ENCODE measurements at places on chromosomes 12 and 14.

GRCh38 chr14:48333221-48333920, 658.0 kb upstream of the MDGA2 start:
- no peak for DNase-seq

GRCh38 chr14:93057586-93058280, 58.0 kb downstream of the ITPK1 start:
- DNase-seq, result no peak

DNA sequence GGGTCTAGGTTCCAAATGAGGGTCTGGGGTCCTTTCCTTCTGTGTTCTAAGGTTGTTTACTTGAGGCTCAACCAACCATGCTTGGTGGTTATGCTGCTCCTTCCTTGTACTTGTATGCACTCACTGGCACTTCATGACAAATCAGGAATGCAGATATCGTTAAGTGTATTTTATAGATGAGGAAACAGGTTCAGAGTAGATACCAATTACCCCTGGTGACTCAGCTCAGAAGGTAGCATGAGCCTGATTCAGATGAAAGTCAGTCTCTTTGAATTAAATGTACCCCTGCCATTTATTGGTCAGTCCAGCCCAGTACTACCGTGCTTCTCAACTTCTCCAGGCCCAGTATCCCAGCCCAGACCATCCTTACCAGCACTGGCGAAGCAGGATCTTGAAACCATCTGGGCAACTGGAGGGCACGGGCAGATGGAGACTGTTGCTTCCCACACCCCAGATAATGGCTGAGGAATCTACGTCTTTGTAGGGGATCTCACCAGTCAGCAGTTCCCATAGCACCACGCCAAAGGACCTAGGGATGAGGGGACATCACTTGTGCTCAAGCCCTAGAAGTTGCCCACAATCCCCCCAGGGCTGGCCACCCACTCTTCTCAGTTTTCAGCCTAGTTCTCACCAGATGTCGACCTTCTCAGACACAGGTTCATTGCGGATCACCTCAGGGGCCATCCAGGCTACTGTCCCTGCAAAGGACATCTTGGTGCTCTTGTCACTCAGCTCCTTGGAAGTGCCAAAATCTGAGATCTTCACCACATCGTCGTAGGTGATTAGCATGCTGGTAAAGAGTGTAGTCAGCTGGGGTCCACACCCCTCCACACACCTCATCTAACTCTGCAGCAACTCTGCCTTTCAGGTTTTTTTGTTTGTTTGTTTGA, 14.3 kb downstream of the MAP3K12 start:
- DNase-seq, result no peak

DNA sequence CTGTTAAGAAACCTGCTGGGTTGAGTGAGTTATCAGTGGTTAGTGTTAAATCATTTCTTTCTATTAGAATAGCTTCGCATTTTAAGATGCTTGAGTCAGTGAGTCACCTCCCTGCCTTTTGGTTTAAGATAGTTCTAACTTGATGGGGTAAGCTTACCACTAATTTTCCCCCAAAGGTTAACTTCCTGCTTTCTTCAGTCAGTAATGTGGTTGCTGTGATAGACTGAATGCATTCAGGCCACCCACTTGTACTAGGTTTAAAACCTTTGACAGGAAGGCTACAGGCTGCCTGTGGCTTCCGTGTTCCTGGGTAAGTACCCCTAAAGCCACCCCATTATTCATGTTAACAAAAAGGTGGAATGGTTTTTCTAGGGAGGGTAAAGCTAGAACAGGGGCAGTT, 25.3 kb downstream of the CLEC2A start:
- DNase-seq, result no peak

- DNase-seq, result peak; percentile 31
Measured at GRCh38 chr12:46303039-46303666, 34.3 kb upstream of the SLC38A1 start.

DNA sequence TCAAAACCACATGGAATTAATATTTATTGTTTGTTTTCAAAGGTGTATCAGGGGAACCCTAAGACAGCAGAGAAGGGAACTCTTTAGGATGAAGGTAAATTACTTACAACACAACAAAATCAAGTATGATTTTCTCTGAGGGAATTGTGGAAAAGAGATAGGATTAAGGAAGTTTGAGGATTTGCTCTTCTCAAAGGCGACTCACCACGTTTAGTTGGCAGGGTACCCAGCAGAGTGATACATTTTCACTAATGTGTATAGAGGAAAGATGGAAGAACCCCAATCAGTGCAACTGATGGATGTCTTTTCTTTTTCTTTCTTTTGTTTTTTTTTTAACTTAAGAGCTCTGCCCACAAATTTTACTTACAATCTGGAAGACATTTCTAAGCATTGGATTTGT, 499.2 kb downstream of the CCER1 start:
- DNase-seq, result no peak

GRCh38 chr12:60465060-60465459, 869.2 kb downstream of the SLC16A7 start:
- DNase-seq, result no peak

DNA sequence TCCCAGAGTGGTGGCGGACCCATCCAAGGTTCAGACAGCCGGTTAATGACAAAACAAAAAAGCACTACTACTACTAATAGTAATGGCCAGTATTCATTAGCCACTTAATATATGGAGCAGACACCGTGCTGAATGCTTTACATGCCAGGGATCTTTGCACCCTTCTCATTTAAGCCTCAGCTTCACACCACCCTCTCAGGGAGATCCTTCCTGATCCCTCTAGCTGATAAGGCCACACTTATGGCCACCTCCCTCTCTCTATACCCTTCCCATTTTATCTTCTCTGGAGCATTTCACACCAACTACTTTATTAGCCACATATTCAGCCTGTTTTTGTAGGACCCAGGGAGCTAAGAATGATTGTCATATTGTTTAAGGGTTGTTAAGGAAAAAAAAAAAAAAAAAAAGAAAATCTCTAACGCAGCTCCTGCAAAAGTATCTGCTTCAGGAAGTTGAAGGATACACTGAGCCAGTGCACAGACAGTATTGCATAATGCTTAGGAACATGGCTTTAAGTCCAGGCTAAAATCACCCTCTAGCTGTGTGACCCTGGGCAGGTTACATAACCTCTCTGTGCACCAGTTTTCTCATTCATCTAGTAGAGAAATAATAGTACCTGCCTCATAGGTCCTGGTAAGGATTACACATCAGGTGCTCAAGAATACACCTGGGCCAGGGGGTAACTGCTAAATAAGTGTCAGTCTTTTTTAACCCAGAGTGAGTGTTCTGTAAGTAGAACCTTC, 29.4 kb downstream of the NUAK1 start:
- no peak for DNase-seq

GRCh38 chr12:48767521-48767920, 21.4 kb downstream of the ADCY6 start:
- DNase-seq, result no peak

DNA sequence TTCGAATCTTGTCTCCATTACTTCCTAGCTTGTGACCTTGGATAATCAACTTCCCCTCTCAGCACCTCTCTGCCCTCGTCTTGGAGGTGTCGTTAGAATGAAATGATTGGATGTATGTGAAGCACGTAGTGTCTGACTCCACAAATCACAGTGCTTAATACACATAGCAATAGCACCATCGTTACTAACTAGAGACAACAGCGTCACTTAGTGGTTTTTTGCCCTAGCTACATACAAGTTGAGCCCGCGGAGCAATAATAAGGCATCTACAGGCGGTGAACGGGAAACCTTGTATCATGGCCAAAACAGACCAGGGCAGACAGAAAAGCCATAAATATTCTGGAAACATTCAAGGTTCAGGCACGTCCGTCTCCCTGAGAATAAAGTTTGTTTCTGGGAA, 154.9 kb downstream of the ASCL4 start:
- DNase-seq, result no peak

DNA sequence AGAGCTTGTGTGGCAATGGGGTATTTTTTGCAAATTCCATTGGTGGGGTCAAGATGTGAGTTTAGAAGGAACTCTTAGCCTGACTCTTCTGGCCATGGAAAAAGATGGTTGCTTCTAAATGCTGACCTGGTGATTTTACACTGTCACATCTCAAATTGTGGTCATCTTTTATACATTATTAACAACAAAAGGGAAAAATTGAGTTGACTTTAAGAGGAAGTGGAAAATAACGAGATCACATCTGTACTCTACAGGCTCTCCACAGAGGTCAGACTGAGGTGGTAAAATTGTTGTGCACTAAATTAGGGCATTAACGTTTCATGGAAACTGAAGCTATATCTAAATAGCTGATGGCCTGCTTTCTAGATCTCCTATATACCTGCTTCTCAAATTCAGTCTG, 44.7 kb downstream of the PTPN11 start:
- DNase-seq, result no peak

DNA sequence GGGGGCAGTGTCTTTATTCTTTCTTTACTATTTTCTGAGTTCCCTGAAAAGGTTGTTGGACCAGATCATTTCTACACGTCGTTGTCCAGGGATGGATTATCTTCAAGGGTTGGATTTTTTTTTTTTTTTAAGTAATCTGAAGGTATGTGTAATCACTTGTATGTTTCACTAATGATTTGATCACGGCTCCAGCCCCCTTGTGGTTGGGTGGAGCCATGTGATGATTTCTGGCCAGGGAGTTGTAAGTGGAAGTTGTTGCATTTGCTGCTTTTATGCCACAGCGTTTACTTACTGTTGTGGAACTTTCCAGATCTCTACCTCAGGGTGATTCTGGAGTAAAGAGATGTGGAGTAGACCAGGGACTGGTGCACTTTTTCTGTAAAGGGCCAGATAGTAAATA, 390.3 kb downstream of the AACS start:
- no peak for DNase-seq

DNA sequence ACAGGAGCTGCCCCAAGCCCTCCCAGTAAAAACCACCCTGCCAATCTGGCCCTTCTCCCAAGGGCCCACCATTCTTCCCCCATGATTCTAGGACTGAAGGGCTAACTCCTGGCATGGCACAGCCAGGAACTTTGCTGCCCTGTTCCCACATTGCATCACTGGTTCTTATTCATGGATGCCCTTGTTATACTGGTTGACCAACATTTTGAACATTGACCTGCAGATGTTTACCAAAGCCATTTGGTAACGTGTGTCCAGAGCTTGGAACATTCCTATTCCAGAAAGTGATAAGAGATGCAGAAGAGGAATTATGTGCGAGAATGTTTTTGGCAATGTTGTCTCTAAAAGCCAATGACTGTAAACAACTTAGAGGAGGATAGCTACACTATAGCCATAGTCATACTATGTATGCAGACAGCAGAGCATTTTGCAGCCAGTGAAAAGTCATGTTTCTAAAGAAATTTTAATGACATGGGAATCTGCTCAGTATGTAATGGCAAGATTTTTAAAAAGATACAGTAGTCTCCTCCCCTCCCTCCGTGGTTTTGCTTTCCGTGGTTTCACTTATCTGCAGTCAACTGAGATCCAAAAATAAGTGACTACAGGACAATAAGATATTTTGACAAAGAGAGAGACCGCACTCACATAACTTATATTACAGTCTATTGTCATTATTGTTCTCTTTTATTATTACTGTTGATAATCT, 108.8 kb downstream of the DAAM1 start:
- DNase-seq, result no peak

DNA sequence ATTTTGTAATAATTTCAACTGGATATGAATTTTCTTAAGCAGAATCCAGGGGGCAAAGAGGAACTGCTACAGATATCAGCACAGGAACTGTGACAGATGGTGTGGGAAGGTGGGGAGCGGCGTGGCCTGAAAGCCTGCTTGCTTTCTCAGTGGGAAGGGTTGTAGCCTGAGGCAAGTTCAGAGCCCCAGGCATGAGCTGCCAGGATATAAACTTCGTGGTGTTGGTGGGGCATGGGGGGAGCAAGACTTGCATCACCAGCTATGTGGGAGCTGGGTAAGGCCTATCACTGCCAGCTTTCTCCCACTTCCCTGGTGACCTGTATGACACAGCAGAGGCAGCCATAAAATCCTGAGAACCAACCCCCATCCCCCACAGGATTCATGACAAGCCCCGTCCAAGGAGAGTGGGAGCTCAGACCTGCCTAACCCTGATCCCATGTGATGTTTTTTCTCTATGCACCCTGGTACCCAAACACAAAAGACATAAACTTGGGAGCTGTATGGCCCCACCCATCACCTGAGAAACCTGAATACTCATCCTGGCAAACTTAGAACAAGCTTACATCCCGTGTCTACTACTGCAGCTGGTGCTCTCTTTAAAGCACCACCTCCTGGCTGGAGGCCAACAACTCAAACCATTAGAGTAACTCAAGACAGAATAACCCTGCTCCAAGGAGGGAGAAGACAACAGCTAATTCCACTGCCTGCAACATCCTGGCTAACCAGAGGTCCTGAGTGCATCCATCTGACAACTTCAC, 16.5 kb downstream of the CLEC1A start:
- no peak for DNase-seq

DNA sequence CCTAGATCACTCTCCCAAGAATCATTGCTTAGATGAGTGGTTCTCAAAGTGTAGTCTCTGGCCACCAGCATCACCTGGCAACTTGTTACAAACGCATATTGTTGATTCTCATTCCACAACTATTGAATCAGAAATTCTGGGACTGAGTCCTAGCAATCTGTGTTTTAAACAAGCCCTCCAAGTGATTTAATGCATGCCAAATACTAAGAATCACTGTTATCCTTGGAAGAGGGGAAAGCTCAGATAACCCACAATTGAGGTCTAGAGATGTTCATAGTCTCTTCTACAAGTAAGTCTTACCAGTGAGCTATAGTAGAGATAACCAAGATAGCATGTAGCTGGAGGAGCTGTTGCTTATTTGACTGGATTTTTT, 666.6 kb downstream of the DIO2 start:
- DNase-seq, result no peak

- no peak for DNase-seq
Measured at GRCh38 chr12:29990971-29991370, 207.2 kb upstream of the TMTC1 start.

DNA sequence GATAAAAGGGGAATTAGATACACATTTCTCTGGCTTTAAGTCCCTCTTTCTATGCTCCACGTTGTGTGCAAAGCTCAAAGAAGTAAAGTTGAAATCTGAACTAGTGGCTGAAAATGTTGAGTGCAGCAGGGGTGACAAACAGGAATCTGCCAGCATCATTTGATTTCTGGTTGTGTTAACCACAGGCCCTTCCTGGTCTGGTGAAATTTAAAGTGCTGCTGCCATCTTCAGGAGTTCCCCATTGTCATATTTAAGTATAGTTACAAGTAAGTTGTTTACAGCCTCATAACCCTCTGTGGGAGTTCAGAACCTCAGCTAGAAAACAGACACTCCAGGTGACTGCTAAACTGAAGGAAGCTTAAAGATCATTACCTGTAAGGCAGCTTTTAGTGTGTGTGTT, 90.9 kb upstream of the CCDC196 start:
- DNase-seq, result no peak

- no peak for DNase-seq
Measured at GRCh38 chr14:51855234-51855633, 5.2 kb upstream of the GNG2 start.

GRCh38 chr12:22993609-22994315, 368.8 kb downstream of the ETNK1 start:
- DNase-seq, result no peak

DNA sequence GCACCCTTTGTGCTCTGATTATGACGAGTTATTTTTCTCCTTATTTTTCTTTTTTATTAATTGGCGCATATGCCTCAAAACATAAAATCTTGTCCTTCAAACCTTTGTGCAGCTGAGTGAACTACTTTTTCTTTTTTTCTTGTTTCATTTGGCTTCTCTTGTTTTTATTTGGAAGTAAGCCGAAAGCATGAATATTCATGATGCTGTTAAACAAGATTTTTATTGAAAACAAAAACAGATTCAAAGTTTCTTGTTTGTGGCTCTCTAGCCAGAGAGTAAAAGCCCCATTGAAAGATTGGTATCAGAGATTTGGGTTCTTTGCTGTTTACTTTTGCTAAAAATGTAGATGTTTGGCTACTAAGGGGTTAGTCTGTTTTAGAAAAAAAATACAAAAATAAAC, 183.8 kb downstream of the TMEM132C start:
- DNase-seq, result no peak
